ENCODE measurements at places on chromosomes 2 and 18.

DNA sequence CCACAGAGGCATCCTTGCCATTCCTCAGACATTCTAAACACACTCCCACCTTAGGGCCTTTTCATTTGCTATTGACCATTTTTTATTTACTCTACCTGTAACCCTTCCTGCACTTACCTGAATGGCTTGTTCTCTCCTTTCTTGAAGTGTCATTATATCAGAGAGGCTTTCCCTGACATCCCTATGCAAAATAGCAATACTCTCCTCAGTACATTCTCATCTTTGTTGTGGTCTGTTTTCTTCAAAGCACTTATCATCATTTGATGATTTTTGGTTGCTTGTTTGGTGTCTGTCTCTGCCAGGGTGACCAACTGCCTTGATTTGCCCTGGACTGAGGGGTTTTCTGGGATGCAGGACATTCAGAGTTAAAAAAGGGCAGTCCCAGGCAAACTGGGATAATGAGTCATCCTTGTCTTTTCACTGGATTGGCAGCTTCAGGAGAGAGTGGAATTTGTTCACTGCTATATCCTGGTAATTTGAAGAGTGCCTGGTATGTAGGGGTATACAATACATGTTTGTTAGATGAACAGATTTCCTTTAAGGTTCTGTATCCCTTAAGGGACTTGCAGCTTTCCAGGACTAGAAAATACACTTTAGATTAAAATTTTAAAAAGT is 102.4 kb downstream of the BABAM2 start:
- DNase-seq = no peak

DNA sequence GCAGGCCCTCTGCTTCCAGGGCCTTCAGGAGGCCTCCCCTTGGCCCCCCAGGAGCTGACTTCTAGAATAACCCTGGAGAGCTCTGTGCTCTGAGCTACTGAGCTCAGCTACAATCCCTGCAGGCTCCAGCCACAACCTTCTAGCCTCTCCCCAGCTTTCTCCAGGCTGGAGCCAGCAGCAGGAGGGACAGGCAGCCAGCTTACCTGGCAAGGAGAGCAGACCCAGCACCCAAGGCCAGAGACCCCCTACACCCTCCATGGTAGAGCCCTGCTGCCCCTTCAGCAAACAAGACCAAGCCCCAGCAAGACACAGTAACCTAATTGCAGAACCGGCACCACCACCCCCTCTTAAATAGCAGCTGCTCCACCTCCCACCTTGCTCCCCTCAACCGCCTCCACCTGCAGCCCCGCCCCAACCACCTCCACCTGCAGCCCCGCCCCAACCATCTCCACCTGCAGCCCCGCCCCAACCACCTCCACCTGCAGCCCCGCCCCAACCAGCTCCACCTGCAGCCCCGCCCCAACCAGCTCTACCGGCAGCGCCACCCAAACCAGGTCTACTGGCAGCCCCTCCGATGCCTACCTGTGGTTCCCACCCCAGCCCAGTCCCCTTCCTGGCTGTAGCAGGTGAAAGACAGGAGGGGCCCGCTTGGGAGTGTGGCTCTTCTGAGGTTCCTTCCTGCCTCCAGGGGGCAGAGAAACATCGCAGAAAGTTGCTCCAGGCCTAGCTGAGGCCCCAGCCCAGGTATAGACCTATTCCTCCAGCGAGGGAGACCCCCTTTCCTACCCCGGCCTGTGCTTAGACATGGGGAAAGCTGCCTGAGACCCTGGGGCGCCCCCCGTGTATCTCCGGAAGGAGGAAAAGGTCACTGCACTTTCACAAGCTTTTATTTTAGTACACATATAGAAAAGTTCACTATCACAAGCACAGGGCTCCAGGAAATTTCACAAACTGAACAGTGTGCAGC is at the start of gene ASTL:
Gene ASTL, minus strand, starts transcription at position 324 of the 967 bp plus-strand sequence. Its CDS starts 66 bp downstream, at position 258.
- DNase-seq = peak; percentile 67

- no peak for DNase-seq
Measured at GRCh38 chr18:76307293-76307690, 187.8 kb downstream of the ZNF516 start.

GRCh38 chr2:171319164-171319810 is 114.5 kb downstream of the METTL8 start:
- DNase-seq = peak; percentile 68

- no peak for DNase-seq
Measured at GRCh38 chr2:86231680-86232372, 32.6 kb downstream of the MRPL35 start.

DNA sequence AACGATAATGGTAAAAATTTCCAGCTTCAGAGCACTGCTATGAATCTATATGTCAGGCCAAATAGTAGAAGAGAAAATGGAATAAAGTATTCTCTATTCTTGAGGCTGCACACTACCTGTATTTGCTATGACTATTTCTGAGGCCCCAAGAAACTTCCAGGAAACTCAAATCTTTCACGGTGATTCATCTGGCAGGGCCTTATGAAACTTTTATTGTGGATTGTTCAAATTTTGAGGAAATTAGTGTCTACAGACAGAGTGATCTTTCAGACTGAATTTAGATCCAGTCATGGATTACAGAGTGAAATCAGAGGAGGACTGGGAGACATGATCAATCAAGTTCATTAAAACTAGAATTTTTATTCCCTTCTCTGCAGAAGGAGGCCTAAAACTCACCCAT is 4.1 kb upstream of the VSNL1 start:
- no peak for DNase-seq

DNA sequence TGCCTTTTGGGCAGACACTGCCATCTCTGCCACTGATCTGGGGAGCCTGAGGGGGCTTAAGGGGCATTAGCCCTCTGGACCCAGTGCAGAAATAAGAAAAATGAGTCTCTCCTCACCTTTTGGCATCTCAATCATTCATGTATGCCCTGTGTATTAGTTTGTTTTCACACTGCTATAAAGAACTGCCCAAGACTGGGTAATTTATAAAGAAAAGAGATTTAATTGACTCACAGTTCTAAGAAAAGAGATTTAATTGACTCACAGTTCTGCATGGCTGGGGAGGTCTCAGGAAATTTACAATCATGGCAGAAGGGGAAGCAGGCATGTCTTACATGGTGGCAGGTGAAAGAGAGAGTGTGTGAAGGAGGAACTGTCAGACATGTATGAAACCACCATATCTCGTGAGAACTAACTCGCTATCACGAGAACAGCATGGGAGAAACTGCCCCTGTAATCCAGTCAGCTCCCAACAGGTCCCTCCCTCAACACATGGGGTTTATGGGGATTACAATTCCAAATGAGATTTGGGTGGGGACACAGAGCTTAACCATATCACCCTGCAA is 21.5 kb downstream of the GKN2 start:
- no peak for DNase-seq

GRCh38 chr2:213627835-213628460 is 343.7 kb downstream of the SPAG16 start:
- no peak for DNase-seq

- DNase-seq = no peak
Measured at GRCh38 chr2:7377916-7378569, 460.8 kb downstream of the RNF144A start.

DNA sequence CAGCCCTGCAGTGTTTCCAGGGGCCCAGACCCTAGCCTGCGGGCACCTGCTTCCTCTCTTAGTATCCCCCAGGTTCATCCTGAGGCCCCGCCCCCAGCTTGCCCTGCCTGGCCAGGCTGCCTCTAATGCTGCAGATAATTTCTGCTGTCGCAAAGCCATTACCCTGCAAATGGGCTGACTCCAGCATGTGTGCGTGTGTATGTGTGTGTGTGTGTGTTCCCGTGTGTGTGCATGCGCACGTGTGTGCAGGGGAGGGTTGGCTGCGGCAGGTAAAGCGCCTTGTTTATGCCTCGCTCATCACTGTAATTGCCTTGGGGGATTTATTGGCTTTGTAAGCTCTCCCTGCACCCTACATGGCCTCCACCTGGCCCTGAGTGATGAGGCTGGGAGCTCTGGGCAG is 7.6 kb upstream of the PRSS56 start:
- DNase-seq = no peak

- DNase-seq = peak; percentile 41
Measured at GRCh38 chr2:38600242-38600891, 2.4 kb downstream of the HNRNPLL start.

GRCh38 chr2:130884013-130884412 is 47.3 kb downstream of the ARHGEF4 start:
- DNase-seq = no peak

- no peak for DNase-seq
Measured at GRCh38 chr18:36470896-36471295, 173.4 kb downstream of the FHOD3 start.

GRCh38 chr2:105294844-105295481 is 34.6 kb downstream of the TGFBRAP1 start:
- DNase-seq = peak; percentile 9

DNA sequence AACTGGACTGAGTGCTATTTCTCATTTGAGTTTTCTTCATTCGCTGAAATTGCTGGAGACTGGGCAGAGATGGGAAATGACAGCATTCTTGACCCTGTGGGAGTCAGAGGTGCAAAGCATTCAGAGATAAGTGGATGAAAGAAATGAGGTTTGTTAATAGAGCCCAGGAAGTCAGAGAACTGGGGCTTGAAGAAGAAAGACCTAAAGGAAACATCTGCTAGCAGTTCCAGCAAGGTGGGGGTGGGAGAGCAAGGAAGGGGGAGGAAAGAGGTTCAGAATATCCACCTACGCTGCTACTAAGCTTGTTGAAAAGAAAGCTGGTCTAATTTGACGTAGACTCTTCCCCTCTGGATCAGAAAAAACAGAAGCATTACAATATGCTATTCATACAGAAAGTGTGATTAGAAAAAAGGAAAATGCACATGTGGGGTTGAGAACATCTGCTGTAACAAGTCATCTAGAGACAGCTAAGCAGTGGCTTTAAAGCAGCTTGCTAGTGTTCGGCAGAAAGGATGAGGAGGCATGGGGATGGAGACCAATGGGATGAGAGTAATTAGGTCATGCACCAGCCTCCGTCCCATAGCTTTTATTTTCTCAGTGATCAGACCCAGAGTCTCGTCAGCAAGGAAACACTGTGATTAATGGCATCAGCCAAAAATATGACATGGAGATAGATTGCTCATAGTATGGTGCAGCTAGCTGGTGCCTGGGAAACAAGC is 29.7 kb downstream of the NAB1 start:
- DNase-seq = no peak

- DNase-seq = no peak
Measured at GRCh38 chr2:181499231-181499630, 42.0 kb downstream of the ITGA4 start.

GRCh38 chr2:29606104-29607037 is 315.0 kb downstream of the ALK start:
- DNase-seq = no peak

DNA sequence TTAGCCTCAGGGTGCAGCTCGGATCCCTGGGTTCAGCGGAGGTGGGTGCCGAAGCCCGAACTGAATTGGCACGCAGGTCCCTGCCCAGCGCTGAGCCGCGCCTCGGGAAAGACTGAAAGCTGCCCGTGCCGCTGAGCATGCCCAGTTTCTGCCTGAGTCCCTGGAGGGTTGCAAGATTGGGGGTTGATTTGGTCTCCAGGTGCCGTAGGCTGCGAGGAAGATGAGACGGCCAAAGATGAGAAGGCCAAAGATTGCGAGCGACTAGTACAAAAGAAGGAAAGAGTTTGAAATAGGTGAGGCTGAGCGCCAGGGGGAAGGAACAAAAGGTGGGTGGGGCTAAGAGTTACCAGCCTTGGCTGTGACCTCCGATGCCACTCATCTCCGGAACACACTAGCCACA is 852 bp upstream of the KCNH7 start:
- no peak for DNase-seq

DNA sequence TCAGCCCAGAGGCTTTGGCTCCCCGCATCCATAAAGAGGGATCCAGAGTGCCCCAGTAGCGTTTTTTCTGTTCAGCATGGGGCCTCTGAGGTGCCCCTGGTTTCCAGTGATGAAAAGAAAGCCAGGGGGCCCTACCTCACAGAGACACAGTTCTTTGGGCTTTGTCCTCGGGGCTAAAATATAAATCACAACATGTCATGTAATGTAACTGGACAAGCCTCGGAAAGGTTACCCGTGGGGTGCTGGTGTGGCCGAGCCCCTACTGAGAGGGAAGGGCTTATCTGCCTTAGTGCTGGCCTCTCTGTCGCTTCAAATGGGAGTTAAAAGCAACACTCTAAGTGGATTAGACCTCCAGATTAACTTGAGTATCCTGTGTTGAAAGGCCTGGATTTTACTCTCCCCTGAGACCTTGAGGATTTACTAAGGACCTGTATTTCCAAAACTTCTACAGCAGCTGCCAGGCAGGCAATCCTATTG is 251.6 kb upstream of the APCDD1 start:
- no peak for DNase-seq

DNA sequence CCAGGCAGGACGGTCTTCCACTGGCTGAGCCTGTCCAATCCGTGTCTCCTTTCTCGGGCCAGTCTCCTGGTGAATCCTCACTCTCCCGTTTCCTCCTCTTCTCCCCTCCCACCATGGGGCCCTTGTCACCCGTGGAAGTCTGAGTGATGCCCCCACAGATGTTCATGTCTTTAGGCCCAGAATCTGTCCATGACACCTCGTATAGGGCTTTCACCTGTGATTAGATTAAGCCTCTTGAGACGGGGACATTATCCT is 193.5 kb downstream of the ZFP36L2 start:
- DNase-seq = no peak

DNA sequence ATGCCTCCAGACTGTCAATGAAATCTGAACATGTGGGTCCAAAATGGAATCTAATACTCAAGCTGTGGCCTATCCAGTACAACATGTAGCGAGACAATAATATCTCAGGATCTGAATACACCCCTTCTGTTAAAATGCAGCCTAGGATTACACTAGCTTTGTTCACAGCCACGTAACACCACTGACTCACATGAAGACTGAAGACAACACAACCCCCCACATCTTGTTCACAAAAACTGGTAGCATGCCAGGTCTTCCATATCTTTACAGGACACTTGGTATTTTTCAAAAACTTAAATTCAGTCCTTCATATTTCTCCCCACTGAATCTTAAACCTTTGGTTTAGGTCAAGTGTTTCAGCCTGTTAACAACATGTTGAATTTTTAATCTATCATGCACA is 84.2 kb downstream of the SLC8A1 start:
- DNase-seq = no peak

- no peak for DNase-seq
Measured at GRCh38 chr18:23253630-23254029, 118.3 kb downstream of the CABLES1 start.

DNA sequence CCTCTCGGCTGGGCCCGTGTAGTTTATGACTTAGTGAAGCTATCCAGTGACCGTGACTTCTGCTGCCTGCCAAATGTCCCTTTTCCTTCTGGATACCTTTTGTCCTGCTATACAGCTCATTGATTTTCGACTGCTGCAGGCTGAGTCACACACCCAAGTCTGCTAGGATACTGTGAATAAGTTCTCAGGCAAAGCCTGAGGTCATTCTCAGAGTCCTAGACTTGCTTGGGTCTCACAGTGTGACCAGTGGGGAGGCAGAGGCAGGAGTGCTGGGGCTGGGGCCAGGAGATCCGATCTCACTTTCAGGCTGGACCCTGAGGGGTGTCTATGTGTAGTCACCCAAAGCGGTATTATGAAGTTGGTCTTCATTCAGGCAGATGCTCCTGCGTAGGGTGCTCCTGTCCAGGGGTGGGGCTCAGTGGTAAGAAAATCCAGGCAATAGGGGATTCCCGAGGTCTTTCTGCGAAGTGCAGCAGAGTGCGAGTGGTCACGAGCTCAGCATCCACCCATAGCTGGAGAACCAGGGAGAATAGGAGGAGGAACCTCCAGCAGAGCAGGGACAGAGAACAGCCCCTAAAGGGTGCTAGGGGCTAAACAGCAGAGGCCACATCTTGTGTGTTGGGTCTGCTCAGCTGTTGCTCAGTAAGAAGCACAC is 268.6 kb upstream of the NCKAP5 start:
- DNase-seq = no peak

Measured in CD4-positive, alpha-beta T cell treated with Interleukin-2 at 100 ng/mL for 4 hours (primary cell).